ENCODE measurements at places on chromosomes 7 and 10.

DNA sequence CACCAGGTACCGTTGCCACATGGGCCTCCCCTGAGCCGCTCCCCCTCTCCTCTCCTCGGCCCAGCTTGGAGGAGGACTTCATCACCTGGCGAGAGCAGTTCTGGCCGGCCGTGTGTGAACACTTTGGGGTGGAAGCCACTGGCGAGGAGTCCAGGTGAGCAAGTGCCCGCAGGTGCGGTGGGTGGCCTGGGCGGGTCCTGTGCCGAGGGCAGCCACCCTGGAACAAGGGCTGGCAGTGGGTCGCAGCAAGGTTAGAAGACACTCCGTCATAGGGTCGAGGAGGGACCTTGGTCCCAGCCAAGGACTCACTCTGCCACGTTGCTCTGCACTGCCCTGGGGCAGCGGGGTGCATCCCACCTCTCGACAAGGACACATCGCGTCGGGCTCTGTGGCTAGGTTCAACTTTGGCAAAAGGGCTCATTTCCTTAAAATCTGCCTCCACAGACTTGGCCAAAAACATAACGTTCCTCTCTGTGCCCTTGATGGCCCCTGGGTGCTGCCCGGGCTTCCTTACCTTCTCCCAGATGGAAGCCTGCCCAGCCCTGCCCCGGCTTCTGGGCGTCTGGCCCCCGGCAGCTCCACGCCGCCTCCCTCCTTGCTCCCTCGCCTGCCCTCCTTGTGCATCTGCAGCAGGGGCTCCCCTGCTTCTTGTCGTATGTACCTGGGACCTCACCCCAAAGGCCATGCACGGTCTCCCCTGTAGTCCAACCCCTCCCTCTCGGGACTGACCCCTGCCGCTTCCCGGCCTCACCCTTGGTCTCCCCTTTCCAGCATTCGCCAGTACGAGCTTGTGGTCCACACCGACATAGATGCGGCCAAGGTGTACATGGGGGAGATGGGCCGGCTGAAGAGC, 12.7 kb downstream of the TMEM120A start:
- no peak for DNase-seq

- DNase-seq = peak; percentile 42
These were observed 79.1 kb upstream of the PPIF start for GRCh38 chr10:79268161-79268601.

DNA sequence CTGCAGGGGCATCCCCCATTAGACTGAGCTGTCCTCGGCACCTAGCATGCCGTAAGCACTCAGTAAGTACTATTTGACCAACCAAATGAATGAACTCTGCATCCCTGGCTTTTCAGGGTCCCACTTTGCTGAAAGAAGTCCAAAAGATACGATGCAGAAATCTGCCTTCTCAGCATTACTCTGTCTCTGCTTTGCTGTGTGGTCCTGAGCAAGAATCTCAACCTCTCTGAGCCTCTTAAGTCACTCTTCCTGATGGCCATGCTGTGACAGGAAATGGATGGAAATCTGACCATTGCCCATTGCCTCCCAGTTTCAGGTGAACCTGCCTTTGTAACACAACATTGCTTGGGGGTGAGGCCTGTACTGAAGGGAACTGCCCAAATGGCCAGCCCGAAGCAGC, 48.0 kb downstream of the GPAM start:
- no peak for DNase-seq

- no peak for DNase-seq
These were observed 30.0 kb downstream of the MAP3K8 start for GRCh38 chr10:30463944-30464451.

DNA sequence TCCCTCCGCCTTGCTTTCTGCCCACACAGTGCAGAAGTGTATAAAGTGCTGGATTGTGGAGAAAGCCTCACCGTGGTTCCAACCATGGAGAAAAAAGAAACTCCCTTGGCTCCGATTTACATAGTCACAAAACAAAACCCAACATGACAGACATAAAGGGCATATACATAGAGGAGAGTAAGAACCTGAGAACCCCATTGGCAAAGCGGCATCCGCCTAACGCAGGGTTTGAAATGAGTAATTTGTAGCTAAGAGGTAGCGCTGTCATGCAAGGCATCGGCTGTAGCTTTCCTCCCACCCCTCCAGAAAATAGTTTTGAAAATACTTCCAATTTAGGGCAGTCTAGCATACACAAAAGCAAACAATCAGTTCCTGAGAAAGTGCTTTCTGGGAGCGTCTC, 126.0 kb upstream of the NRBF2 start:
- DNase-seq = no peak

GRCh38 chr10:110207011-110207804, at the start of gene MXI1:
MXI1 (plus strand) TSS chr10:110207605; CDS start chr10:110207809, 204 bp downstream.
- DNase-seq = peak; percentile 81

DNA sequence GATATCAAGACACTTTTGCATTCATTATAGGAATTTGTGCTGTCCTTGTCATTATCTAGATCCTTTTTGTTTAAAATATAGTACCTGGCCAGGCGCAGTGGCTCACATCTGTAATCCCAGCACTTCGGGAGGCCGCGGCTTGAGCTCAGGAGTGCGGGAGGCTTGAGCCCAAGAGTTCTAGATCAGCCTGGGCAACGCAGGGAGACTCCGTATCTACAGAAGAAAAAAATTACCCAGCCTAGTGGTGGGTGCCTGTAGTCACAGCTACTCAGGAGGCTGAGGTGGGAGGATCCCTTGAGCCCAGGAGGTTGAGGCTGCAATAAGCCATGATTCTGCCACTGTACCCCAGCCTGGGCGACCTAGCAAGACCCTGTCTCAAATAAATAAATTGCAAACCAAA, 621 bp upstream of the MORN4 start:
- DNase-seq = peak; percentile 10
